ENCODE measurements at places on chromosomes 12 and 14. TPM values are rescaled to one million over a fixed set of nuclear protein-coding genes. Genes with fewer than 3 reads are reported as not detected.

- no peak for DNase-seq
These were observed 800 bp downstream of the PCNX4 start for GRCh38 chr14:60092526-60092920.

GRCh38 chr12:19970116-19970515 lies 398.2 kb upstream of the PDE3A start:
- DNase-seq, result no peak

DNA sequence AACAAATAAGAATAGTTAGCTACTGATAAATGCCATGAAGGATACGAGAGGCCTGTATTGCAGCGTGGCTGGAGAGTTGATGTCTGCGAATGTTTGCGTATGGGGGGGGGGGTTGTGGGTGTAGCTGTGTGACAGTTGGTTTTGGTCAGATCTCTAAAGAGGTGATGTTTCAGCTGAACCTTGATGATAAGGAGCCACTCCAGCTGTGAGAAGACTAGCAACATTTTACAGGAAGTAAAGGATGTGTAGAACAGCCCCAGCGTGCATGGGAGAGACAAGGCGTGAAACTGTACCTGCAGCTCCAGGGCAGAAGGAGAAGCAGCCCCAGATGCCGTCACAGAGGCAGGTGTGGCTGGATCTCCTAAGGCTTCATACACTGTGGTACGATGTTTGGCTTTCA lies 416.9 kb downstream of the TMEM132D start:
- DNase-seq, result no peak

GRCh38 chr12:5376591-5377207 lies 55.2 kb upstream of the NTF3 start:
- DNase-seq, result no peak

DNA sequence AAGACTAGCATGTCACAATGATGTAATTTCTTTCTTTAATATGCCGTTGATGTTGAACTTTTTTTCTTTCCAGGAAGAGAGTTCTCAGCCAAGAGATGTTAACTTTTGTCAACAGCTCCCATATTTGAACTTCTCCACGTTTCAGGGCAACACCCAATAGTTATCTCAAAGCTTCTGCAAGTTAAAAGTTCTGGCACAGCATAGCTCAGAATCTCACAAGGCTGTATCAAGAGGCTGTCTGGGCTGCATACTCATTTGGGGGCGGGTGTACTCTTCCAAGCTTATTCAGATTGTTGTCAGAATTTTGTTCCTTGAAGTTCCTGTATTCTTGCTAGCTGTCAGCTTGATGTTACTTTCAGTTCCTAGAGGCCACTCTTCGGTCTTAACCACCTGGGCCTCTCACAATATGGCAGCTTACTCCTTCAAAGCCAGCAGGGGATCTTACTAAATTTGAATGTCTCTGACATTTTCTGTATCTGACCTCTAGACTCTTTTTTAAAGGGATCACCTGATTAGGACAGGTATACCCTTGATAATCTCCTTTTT lies 38.9 kb downstream of the KCNC2 start:
- DNase-seq, result no peak

DNA sequence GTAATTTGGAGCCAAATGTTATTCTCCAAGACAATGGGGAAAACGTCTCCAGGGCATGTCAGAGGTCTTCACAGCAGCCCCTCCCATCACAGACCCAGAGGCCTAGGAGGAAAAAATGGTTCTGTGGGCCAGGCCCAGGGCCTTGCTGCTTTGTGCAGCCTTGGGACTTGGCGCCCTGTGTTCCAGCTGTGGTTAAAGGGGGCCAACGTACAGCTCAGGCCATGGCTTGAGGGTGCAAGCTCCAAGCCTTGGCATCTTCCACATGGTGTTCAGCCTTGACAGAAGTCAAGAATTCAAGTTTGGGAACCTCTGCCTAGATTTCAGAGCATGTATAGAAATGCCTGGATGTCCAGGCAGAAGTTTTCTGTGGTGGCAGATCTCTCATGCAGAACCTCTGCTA lies 3.2 kb upstream of the CRY1 start:
- DNase-seq, result no peak

GRCh38 chr12:91356405-91356804 lies 173.8 kb upstream of the DCN start:
- no peak for DNase-seq

DNA sequence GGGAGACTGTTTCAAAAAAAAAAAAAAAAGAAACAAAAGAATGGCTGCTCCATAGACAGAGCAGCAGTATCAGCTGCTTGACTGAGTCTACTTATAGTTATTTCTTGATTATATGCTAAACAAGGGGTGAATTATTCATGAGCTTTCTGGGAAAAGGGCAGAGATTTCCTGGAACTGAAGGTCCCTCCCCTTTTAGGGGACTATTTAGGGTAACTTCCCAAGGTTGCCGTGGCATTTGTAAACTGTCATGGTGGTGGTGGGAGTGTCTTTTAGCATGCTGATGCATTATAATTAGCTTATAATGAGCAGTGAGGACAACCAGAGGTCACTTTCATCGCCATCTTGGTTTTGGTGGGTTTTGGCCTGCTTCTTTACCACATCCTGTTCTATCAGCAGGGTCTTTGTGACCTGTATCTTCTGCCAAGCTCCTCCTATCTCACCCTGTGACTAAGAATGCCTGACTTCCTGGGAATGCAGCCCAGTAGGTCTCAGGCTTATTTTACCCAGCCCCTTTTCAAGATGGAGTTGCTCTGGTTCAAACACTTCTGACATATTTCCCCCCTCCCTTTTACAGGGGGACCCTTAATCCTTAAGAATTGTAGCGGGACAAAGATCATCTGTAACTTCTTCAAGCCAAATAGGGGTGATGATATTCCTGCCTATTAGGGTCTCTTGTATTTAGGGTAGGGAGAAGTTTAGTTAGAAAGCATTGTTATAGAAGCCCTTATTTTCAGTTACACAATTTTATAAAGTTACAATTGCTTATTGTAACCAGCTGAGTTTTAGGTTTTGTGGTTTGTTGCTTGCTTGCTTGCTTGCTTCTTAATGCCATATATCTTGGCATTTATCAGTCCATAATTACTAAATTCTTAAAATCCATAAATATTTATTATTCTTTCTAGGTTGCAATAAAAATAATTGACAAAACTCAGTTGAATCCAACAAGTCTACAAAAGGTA lies 42.5 kb downstream of the MARK3 start:
- no peak for DNase-seq

DNA sequence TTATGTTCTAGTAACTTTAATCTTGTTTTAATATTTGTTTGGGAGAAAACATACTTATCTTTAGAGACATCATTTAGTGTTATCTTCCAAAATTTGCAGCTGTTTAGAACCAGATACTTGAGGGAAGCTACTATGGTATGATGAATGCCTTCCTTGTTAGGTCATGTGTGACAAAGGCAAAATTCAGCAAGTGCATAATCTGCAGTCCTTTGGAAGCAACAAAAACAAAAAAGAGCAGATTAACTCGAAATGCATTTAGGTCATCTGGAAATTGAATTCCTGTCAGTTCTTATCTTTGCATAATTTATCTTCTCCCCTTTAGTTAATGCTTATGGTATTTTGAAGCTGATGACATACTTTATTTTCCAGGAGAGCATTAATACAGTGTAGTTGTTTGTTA lies 3.5 kb downstream of the FBXO34 start:
- DNase-seq, result no peak

Gene ACOT2
- polyA plus RNA-seq, result 60.3 TPM

Gene MTA1
- polyA plus RNA-seq, result 162 TPM

Gene RPS6KL1
- polyA plus RNA-seq, result 2.1 TPM

Gene NANOG
- 0.33 TPM for polyA plus RNA-seq

Gene AICDA
- 0.45 TPM for polyA plus RNA-seq

Gene FMNL3
- polyA plus RNA-seq, result 39.8 TPM

Gene MYL2
- polyA plus RNA-seq, result not detected

Data from left renal cortex interstitium (tissue), 4 donors.